H7 (cell line): ENCODE measurements at places on chromosomes 1 and 21. TPM values are rescaled to one million over a fixed set of nuclear protein-coding genes. Genes with fewer than 3 reads are reported as not detected.

The AMY1B gene
- not detected in 2 replicates for total RNA-seq

The GJA4 gene
- 0.85 and 3.2 TPM in 2 replicates for total RNA-seq

DNA sequence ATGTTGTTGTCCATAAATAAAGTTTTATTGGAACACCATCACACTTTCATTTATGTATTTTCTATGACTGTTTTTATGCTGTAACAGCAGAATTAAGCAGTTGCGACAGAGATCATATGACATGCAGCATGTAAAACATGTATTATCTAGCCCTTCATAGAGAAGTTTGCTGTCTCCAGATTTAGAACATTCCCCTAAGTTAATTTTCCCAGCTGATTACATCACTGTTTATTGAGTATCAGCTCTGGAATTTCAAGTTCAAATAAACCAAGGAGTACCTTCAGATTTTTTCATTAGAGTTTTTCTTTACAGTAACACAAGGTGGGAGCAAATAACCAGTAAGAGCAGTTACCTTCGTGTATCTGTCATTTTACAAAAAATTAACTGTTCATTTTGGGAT, 792.8 kb downstream of the USP25 start:
- no peak for DNase-seq

GRCh38 chr1:226390681-226391080, 17.2 kb downstream of the PARP1 start:
- DNase-seq: no peak

GRCh38 chr1:38791164-38791515, 68.4 kb downstream of the RRAGC start:
- no peak for DNase-seq

GRCh38 chr21:28805885-28806284, 186.8 kb downstream of the LTN1 start:
- no peak for DNase-seq
